Activated naive CD4-positive, alpha-beta T cell treated with anti-CD3 and anti-CD28 coated beads for 36 hours (primary cell): ENCODE measurements at places on chromosomes 6 and 20.

GRCh38 chr6:104585646-104586045 lies 274.1 kb downstream of the HACE1 start:
- no peak for DNase-seq

DNA sequence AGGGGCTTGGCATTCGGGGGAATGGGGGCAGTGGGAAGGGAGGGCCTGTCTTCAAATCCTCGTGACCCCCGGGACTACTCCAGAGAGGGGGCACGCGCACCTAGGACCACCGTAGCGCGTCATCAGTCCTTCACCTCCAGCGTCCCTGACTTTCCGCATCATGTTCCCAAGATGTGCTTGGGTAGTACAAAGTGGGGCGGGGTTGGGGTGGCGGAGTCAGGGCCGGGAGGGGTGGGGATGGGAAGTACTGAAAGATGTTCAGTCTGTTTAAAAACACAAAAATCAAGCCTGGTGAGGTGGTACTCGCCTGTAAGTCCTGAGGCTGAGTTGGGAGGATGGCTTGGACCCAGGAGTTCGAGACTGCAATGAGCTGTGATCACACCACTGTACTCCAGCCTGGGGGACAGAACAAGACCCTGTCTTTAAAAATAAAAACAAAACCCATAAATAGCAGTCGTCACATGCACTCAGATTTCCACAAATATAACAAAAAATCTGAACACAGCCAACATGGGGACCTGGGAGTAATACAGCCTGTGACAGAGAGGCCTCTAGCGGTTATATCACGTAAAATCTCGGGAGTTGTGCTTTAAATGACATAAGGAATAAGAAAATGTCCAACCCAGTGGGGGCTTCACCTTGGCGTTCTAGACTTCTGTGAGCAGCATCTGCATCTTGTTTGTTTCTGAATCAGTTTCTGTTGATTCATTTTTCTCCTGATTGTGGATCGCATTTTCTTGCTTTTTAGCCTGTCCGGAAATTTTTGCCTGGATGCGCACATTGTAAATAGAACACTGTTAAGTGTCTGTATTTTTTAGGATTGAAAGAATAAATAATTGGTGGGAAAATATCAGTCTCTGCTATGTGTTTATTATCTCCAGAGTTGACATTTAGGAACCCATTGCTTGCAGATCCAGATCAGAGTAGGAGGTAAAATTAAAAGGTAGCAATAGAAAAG lies 698 bp upstream of the LRP11 start:
- DNase-seq, result peak; percentile 58

DNA sequence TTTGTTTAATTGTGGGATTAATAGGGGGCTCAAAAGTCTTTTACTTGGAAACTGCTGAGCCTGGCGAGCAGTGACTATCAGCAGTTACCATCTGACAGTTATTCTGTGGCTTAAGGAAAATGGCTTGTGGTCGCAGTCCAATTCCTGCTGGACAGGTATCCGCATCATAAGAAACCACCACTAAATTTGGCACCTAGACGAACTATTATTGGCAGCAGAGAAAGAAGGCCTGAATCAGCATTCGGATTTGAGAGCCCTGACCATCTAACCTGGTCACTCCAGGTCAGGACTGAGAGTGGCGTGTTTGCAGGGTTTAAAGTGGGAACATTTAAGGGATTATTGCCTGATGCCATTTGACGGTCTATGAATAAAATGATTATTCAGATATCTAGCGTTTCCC lies 146.4 kb downstream of the RPS12 start:
- no peak for DNase-seq

GRCh38 chr20:1370548-1371110 lies 22.2 kb downstream of the FKBP1A start:
- no peak for DNase-seq

DNA sequence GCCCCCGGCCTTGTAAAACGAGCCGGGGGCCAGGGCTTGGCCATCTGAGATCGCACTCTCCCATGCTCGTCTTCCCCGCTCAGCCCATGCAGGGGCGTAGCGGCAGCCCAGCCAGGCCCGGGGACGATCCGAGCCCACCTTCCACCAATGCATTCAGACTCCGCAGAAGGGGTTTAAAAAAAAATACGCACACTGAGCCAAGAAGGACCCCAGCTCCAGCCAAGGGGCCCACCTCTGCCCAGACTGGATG lies 320 bp downstream of the GSTA4 start:
- no peak for DNase-seq

DNA sequence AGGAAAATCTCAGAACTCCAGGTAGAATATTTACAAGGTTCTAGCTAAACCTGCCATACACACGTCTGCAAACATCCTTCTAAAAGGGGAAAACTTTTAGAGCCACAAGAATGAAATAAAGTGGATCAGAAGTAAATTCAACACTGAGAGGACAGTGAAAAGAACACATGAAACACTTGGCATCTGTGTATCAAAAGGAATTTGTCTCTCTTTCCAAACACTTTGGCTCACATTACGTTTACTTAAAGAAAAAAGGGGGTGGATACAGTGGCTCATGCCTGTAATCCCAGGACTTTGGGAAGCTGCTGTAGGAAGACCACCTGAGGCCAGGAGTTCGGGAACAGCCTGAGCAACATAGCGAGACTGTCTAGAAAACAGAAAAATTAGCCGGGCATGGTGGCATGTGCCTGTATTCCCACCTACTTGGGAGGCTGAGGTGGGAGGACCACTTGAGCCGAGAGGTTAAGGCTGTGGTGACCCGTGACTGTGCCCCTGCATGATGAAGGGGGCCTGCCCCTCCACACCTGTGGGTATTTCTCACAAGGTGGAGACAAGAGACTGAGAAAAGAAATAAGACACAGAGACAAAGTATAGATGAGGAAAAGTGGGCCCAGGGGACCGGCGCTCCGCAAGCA lies 35.4 kb downstream of the NINL start:
- no peak for DNase-seq

GRCh38 chr6:35359346-35359743 lies 17.0 kb downstream of the PPARD start:
- no peak for DNase-seq
